Stimulated activated effector memory CD8-positive, alpha-beta T cell treated with anti-CD3 and anti-CD28 coated beads, Interleukin-12 subunit alpha, Interleukin-12 subunit beta, amount 100 ng/mL, for 72 hours (primary cell): ENCODE measurements at places on chromosomes 3 and 15.

GRCh38 chr3:40387001-40387894, at the start of gene ENTPD3:
Gene ENTPD3, plus strand, starts transcription at chr3:40387184. Its CDS starts 874 bp downstream, at chr3:40388058.
- peak; percentile 51 for DNase-seq

GRCh38 chr3:52010431-52010830, 14.7 kb upstream of the RPL29 start:
- no peak for DNase-seq

DNA sequence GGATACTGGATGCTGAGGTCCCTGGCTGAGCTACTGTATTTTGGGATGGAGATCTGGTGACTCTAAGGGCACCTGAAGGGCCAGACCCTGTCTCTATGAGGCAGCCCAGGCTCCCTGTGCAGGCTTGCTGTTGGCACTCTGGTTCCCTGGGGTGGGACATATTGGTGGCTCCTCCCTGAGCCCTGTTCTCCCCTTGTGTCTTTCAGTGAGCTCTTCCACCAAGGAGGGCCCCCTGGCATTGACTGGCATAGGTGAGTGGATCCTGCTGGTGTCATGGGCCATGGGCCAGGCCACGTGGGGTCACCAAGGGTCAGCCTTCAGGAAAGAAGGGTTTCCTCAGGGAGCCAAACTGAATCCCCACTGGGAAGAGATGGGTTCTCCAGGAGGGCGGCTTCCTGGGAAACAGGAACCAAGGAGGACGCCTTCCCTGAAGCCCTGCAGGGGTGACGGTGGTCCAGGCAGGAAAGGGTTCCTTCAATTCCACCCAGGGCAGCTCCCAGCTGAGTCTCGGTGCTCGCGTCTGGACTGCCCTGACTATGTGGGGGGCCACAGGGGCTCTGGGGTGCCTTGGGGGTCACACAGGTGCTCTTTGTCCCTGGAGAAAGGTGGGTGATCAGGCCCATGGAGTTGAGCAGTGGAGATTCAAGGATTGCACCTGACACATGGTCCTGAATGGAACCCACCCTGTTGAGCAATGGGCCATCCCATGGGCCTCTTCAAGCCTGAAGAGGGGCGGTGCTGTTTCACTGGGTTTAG, 220.4 kb downstream of the SNRPN start:
- no peak for DNase-seq

GRCh38 chr3:12553921-12554391, 2.9 kb upstream of the MKRN2 start:
- DNase-seq: no peak

- no peak for DNase-seq
Measured at GRCh38 chr3:89533275-89533674, 425.9 kb downstream of the EPHA3 start.

GRCh38 chr3:131142580-131142979, 115.9 kb downstream of the NEK11 start:
- DNase-seq: no peak

DNA sequence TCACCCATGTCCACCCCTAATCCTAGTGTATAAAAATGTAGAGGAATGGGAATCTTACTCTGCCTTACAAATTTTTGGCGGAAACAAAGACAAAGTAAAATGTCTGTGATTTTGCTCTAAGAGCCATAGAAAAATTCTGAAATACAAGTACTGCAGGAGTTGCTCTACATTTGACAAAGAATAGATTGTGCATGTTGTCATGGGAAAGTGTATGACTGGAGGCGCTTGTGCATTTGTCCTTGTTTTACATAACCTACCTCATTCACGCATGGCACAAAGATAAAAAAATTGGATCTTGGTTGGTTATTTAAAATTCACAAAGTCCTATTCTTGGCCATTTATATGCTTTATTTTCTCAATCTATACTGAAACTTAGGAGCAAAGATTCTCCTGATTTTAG, 2.0 kb upstream of the TUSC7 start:
- DNase-seq: no peak

GRCh38 chr3:111761309-111761795, 97.7 kb upstream of the PHLDB2 start:
- DNase-seq: no peak

GRCh38 chr15:51332206-51333147, 5.9 kb downstream of the CYP19A1 start:
- DNase-seq: no peak

- DNase-seq: no peak
Measured at GRCh38 chr15:85306946-85307686, 73.3 kb upstream of the AKAP13 start.

- no peak for DNase-seq
Measured at GRCh38 chr3:110414855-110415254, 656.8 kb upstream of the NECTIN3 start.

- peak; percentile 38 for DNase-seq
Measured at GRCh38 chr15:69713726-69714559, 261.3 kb downstream of the RPLP1 start.

DNA sequence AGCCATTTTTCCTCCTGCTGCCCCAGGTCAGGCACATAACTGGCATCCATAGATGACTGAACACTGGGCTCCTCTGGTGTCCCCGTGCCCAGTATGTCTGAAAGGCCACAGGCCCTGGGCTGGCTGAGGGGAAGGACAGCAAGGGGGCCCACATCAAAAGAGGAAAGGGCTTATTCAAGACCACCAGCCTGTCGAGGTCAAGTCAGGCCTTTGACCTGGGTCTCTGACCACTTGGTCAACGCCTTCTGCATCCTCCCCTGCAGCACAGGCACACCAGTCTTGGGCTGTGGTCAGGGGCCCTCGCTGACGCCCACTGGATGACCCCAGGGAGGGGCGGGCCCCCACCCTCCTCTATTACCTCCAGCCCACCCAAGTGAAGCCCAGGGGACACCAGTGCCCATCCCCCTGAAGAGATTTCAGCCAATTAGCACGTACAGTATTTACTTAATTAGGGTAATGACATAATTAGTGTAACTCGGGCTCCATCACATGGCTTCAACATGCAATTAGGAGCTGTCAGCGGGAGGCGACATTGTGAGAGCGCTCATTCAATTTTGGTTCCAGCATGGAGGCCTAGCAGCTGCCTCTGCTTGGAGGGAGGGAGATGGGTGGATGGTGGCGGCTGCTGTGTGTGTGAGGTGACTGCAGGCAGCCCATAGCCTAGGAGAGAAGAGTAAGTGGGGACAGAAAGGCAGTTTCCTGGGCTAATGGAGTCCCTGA, 13.5 kb upstream of the DNAH1 start:
- no peak for DNase-seq

- DNase-seq: no peak
Measured at GRCh38 chr3:186509423-186509822, 34.8 kb downstream of the CRYGS start.

DNA sequence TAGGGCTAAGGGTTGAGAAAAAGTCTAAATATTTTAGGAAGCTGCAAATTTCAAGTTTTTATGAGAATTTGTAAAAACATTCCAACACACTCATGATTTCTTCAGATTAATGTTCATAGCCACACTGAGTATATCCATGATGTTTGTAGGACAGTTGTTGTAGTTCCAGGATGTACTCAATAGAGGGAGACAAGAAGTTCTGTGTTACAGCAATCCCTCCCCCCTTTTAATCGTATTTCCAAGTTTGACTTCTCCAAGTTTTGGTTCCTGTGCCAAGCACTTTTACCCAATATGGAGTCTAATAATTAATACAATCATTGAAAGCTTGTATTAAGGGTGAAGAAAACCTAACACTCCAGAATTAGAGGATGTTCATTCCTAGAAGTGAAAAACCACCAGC, 143.4 kb downstream of the FEZF2 start:
- no peak for DNase-seq

DNA sequence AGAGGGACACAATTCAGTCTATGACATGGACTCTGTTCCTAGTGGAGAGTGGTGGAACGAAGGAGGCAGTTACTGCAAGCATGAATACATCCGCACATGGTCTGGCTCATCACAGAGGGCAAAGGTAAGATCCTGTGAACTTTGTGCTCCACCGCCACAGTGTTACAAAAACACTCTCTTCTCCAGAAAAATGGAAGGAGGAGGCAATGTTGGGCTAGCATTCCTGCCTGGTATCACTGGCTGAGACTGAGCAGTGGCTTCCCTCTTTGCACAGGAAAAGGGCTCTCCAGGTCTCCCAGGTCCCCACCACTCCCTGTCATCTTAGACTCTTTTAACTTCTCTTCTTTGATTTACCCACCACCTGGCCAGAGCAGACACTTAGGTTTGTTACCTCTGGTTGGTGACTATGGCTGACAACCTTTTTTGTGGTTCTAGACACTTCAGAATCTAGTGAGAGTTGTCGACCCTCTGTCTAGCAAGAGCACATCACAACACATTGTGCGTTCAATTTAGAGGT, 1.5 kb upstream of the EEFSEC start:
- no peak for DNase-seq

- no peak for DNase-seq
Measured at GRCh38 chr3:157442729-157443128, 6.1 kb downstream of the PTX3 start.

DNA sequence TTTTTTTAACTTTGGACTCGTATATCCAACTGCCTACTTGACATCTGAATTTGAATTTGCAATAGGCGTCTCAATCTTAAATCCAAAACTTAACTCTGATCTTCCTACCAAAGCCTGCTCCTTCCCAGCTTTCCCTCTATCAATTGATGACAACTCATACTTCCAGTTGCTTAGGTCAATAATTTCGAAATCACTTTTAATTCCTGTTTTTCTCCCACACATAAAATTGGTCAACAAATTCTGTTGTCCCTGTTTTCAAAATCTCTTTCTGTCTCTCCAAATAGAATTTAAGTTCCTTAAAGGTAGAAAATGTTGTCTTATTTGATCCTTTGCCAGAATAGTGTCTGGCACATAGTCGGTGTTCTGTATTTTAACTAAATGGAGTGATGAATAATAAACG, 332.4 kb downstream of the SATB1 start:
- DNase-seq: no peak

GRCh38 chr15:25706176-25706955, 156.8 kb downstream of the ATP10A start:
- no peak for DNase-seq

GRCh38 chr3:188351648-188352047, 197.7 kb downstream of the LPP start:
- no peak for DNase-seq

DNA sequence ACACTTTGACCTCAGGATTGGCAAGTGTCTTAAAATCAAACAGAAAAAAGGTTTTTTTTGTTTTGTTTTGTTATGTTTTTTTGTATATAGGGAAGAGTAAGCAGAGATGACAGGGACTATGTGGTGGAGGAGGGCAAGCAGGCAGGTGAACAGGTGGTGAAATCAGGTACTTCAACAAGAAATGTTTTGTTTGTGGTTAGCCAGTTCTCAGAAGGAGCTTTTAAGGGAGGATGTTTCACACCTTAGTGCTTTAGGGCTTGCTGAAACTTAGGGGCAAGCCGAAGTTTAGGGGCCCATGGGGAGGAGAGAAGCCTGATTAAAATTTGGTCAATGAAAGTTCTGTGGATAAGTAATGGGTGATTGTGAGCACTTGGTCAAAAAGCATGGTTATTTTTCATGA, 370.7 kb upstream of the SLCO3A1 start:
- no peak for DNase-seq

DNA sequence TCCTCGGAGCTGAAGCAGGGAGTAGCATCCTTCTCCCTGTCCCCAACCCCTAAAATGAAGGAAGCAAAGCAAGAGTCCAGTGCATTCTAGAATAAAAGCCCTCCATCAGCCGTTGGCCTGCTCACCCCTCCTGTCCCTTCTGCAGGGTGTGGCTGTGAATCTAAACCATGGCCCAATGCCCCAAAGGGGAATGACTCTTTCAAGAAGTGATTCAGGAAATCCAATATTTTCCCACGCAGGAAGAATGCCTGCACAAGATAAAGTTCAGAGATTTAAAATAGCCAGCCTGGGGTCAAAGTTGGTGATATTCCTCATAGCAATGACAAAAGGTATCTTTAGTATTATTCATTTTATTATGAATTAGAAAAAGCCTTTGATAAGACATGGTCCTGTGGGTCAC, 38.5 kb downstream of the SLCO2A1 start:
- DNase-seq: no peak

DNA sequence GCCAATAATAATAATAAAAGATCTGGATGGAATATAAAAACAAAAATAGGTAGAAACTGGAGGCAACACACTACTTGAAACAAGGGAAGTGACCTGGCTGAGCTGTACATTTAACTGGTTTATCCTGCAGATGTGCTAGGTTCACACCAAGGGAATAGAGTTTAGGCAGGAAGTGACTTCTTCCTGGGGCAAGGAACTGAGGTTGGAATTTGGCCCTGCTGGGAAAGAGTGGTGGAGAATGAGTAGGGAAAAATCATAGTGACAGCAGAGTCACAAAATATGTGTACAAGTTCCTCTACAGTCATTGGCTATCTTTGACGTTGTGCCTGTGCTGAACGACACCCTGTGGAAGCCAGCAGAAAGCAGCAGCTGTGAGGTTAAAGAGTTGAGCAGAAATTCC, 44.1 kb downstream of the ARHGAP11B start:
- DNase-seq: no peak

DNA sequence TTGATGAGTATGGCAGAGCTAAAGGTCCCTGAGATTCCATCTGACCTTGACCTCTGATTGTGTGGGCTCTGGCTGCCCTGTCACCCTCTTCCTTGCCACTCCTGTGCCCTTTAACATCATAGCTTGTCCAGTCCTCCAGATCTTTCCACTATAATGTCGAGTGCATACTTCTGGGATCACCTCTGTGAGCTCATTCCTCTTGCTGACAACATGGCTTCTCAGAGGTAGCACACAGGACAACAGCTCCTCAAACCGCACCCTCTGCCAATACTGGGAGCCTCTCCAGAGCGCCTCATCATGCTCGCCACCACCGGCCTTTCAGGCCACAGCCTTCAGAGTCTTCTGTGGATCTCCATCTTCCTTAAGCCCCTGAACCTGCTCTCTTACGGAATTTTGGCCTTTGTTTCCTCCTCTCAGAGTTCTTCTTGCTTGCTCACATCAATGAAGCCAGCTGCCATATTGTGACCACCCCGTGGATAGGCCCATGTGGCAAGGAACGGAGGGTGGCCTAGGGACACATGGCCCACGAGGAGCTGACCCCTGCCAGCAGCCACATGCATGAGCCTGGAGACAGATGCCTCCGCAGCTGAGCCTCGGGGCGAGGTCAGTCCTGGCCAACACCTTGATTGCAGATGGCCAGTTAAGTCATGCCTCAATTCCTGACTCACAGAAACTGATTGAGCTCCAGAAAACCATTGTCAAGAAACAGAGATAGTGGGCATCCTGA, 31.1 kb downstream of the PLA2G4D start:
- no peak for DNase-seq

- peak; percentile 50 for DNase-seq
Measured at GRCh38 chr15:76059320-76060117, at the start of gene TMEM266. Gene TMEM266, plus strand, starts transcription at chr15:76059985. Its CDS starts 74,279 bp downstream, at chr15:76134264.

DNA sequence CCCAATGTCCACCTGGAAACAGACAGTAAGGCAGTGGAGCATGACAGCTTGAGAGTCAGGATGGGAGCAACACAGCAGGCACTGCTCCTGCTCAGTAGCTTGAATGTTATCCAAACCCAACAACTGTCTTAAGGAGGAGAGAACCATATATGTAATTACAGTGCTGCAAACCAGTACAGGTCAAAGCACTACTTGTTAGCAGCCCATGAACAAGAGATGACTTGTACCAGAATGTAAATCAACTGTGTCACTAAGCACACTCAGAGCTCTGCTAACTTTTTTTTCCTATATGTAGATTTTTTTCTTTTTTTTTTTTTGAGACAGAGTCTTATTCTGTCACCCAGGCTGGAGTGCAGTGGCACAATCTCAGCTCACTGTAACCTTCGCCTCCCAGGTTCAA, 87.1 kb downstream of the ANO10 start:
- no peak for DNase-seq

GRCh38 chr3:51896607-51897305, 6.4 kb downstream of the IQCF1 start:
- DNase-seq: no peak

- DNase-seq: no peak
Measured at GRCh38 chr3:172029425-172030098, 9.8 kb upstream of the FNDC3B start.

GRCh38 chr15:60939389-60939788, 289.7 kb downstream of the RORA start:
- no peak for DNase-seq
